Heart left ventricle (tissue), 16 donors: ENCODE measurements at places on chromosomes 4 and X. TPM values are rescaled to one million over a fixed set of nuclear protein-coding genes. Genes with fewer than 3 reads are reported as not detected.
A peak's percentile ranks its signal among the peaks of the same experiment; 100 is the strongest.

DNA sequence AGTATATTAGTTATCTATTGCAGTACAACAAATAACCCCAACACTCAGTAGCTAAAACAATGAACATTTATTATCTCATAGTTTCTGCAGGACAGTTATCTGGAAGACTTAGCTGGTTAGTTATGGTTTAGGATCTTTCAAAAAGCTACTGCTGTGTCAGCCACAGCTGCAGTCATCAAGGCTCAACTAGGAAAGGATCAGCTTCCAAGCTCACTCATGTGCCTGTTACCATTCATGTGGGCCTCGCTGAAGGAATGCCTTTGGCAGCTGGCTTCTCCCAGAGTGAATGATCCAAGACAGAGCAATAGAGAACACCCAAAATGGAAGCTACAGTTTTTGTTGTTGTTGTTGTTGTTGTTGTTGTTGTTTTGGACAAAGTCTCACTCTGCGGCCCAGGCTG is 13.5 kb upstream of the PRSS48 start:
- DNase-seq, result no peak
- no peaks in the 10 kb centered on the region for H3K27me3 ChIP-seq
- no peaks in the 10 kb centered on the region for H3K36me3 ChIP-seq
- no peak overlapping the region for H3K4me3 ChIP-seq
- H3K27ac ChIP-seq, result no peak overlapping the region
- H3K4me1 ChIP-seq, result peaks cover 18% of the 10 kb centered on the region

GRCh38 chr4:108619372-108620100 is 840 bp upstream of the RPL34 start:
- no peak for DNase-seq
- peak overlapping the region; percentile 68 for H3K4me3 ChIP-seq
- peak overlapping the region; percentile 54 for H3K27ac ChIP-seq
- H3K4me1 ChIP-seq, result peaks cover 30% of the 10 kb centered on the region
- H3K36me3 ChIP-seq, result peaks cover 24% of the 10 kb centered on the region

DNA sequence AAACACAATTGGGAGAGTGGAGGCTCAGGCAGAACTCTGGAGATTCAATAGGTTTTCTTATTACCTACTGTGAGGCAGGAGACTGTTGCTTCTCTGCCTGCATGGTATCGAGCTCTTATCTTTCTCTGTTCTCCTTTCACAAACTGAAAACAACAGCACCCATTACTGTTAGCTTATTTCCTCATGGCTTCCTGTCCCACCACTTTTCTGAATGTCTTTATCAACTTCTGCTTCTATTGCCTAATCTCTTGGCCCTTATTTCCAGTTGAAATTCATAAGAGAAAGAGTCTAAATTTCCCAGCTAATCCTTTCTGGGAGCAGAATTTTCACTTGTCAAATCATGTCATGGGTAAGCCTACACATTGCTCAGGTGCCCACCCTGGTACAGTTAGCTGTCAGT is 46.8 kb upstream of the NDST3 start:
- no peak overlapping the region for H3K27ac ChIP-seq
- H3K4me1 ChIP-seq, result no peaks in the 10 kb centered on the region
- no peak overlapping the region for H3K4me3 ChIP-seq
- H3K27me3 ChIP-seq, result no peaks in the 10 kb centered on the region
- no peak for DNase-seq

GRCh38 chr4:128350449-128351045 is 62.9 kb upstream of the PGRMC2 start:
- H3K27me3 ChIP-seq, result no peaks in the 10 kb centered on the region
- no peak for DNase-seq
- no peaks in the 10 kb centered on the region for H3K36me3 ChIP-seq
- H3K4me1 ChIP-seq, result no peaks in the 10 kb centered on the region
- H3K27ac ChIP-seq, result no peak overlapping the region
- no peak overlapping the region for H3K4me3 ChIP-seq

GRCh38 chr4:16603178-16603577 is 295.3 kb downstream of the LDB2 start:
- DNase-seq, result no peak
- no peak overlapping the region for H3K4me3 ChIP-seq
- no peaks in the 10 kb centered on the region for H3K4me1 ChIP-seq
- H3K27ac ChIP-seq, result no peak overlapping the region

- no peak overlapping the region for H3K4me3 ChIP-seq
- H3K27me3 ChIP-seq, result no peaks in the 10 kb centered on the region
- no peak for DNase-seq
These were observed 8.4 kb downstream of the TDO2 start for GRCh38 chr4:155911905-155912304.

DNA sequence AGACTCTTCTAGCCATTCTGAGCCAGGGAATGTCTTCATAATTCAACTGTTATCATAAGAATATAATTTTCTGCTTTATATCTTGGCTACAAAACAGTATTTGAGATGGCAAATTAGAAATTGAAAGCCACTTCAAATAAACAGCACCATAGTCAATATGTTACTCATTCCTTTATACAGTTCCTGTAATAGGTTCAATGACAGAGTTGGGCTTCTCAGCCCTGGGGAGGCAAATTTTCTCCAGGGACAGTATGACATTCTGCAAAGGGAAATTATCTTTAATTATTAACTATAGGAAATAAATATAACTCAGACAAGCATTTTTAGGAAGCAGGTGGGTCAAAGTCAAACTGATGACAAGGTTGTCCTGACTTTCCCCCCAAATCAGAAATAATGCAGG is 71.9 kb upstream of the RPS6KA6 start:
- H3K4me3 ChIP-seq, result no peak overlapping the region
- H3K36me3 ChIP-seq, result no peaks in the 10 kb centered on the region
- no peak for DNase-seq
- no peaks in the 10 kb centered on the region for H3K27me3 ChIP-seq

DNA sequence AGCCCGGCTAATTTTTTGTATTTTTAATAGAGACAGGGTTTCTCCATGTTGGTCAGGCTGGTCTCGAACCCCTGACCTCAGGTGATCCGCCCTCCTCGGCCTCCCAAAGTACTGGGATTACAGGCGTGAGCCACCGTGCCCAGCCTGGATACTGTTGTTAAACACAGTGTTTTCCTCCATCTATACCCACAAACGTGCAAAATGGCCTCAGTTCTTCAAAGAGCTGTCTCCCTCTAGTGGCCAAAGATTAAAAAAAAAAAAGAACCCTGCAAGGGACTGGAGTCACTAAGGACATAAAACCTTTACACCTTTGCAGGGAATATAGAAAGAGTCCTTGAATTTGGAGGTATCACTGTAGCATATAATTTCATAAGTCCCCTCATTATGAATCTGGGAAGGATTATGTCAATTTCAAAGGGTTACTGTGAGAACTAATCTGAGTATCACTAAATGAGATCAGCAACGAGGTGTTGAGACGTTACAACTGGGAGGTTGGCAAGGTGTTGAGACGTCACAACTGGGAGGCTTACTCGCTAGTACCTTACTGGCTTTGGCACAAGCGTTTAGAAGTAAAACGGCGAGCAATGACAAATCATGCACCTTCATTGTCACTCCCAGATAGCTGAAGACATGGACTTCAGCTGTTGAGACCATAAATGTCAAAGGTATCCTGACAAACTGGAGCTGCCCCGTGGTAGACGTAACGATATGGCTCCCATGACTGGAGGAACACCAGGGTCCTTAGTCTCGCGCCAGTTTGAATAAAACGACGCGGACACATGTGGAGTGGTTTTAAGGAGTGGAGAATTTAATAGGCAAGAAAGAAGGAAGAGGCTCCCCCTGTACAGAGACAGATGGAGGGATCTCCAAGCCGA is 33.4 kb upstream of the ENPP6 start:
- peaks cover 8% of the 10 kb centered on the region for H3K4me1 ChIP-seq
- no peaks in the 10 kb centered on the region for H3K27me3 ChIP-seq
- DNase-seq, result no peak
- H3K27ac ChIP-seq, result no peak overlapping the region
- H3K36me3 ChIP-seq, result no peaks in the 10 kb centered on the region

DNA sequence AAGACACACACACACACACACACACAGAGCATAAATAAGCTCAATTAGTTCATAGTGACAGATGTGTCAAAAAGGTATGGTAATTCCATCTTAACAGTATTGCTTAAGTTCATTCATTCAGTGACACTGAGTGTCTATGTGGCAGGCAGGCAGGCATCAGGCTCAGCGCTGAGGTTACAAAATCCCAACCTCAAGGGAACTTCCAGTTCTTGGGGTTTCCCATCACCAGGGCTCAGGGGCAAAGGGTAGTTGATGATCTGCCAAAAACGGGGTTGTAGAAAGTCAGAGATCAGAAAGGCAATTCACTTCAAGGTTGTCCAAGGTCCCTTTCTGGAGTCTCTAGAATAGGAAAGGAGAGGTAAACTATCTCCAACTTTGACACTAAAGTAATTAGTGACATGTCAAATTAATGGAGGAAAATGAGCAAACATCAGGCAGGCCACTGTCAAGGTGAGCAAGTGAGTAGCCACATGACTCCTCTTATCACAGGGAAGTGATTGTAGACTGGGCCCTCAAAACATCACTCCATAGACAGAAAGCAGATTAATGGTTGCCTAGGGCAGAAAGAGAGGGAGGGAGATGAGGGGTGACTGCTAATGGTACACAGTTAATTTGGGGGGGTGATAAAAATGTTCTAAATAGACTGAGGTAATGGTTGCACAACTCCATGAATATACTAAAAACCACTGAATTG is 41.8 kb downstream of the GPC4 start:
- H3K27ac ChIP-seq, result no peak overlapping the region
- no peaks in the 10 kb centered on the region for H3K36me3 ChIP-seq
- no peak overlapping the region for H3K4me3 ChIP-seq

DNA sequence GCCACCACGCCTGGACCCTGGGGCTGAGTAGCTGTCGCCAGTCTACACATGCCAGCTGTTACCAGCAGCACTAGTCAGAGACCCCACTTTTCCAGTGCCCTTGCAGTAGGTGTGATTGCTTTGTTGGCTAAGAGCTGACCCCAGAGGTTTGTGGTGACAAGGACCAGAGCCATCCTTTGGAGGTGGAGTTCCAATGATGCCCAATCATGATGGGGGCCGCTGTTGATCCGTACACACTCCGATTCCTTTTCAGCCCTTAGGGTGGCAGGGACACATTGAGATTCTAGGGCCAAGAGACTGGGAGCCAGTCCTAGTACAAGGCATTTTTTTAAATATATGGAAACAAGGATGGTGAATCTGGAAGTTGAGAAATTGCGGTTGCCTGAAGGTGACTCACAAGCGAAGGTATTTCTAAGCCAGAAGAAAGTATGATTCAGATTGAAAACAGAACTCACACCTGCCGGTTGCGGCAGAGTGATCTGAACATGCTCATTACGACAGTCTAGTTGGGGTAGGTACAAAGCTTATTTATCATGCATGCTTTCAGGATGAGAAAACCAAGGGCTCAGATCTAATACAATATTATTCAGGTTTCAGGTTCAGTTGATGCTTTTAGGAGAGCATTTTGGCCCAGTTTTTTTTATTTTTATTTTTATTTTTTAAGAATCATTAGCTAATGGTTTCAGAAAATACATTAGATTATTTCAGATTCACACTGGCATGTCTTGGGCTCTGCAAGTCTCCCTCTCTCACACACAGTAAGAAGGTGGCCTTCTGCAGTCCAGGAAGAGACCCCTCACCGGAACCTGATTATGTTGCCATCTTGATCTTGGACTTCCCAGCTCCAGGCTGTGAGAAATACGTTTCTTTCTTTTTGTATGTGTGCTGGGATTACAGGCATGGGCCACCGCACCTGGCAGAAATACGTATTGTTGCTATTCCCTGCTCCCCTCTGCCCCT is 43.4 kb downstream of the SHROOM2 start:
- H3K4me1 ChIP-seq, result no peaks in the 10 kb centered on the region
- H3K27ac ChIP-seq, result no peak overlapping the region
- H3K4me3 ChIP-seq, result no peak overlapping the region
- no peaks in the 10 kb centered on the region for H3K27me3 ChIP-seq
- DNase-seq, result no peak

DNA sequence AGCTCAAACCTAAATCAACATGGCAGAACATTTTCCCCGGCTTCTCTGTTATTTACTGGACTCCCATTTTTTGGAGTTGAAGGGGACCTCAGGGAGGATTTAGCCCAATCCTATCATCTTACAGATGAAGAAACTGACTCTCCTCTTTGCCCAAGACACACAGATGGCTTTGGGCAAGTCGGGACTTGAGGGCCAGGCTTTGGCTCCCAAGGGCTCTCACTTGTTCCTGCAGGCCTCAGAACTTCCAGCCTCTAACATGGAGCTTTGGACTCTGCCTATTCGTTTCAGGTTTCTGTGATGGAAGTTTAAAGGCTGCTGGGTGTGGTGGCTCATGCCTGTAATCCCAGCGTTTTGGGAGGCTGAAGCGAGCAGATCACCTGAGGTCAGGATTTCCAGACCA is 59.5 kb downstream of the RHOH start:
- no peaks in the 10 kb centered on the region for H3K4me1 ChIP-seq
- no peak overlapping the region for H3K4me3 ChIP-seq
- no peak for DNase-seq

DNA sequence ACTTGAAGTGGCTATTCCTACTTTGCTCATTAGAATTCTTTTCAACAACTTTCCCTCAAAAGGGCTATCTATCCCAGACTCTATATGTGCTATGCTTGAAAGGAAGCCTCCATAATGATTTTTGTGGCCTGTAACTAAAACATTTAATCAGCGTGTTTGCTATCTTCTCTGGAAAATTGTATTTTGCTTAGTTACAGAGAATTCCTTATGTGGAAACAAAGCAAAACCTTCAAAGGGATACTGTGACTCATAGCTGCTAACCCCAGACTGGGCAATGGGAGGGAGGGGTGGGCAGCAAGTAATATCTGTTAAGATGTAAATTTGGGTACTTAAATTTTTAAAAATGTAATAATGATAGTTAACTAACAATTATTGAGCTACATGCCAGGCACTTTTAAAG is 3.7 kb downstream of the SLC25A14 start:
- H3K27ac ChIP-seq, result no peak overlapping the region
- no peaks in the 10 kb centered on the region for H3K27me3 ChIP-seq
- no peak for DNase-seq
- no peak overlapping the region for H3K4me3 ChIP-seq

GRCh38 chrX:149495573-149496071 is 9.5 kb downstream of the IDS start:
- no peak overlapping the region for H3K4me3 ChIP-seq
- peaks cover 85% of the 10 kb centered on the region for H3K36me3 ChIP-seq
- DNase-seq, result no peak
- no peak overlapping the region for H3K27ac ChIP-seq
- no peaks in the 10 kb centered on the region for H3K27me3 ChIP-seq

- H3K36me3 ChIP-seq, result no peaks in the 10 kb centered on the region
- no peaks in the 10 kb centered on the region for H3K27me3 ChIP-seq
- no peak overlapping the region for H3K27ac ChIP-seq
- no peak for DNase-seq
- no peak overlapping the region for H3K4me3 ChIP-seq
These were observed 9.7 kb upstream of the IRAK1 start for GRCh38 chrX:154029439-154029838.

CCNB3 gene
- 0.39 TPM for total RNA-seq

RBMXL3 gene
- total RNA-seq, result not detected

ODAM gene
- total RNA-seq, result not detected

TMPRSS11E gene
- not detected for total RNA-seq

CLGN gene
- total RNA-seq, result 52.6 TPM

RNF150 gene
- 62.4 TPM for total RNA-seq

SPCS3 gene
- 121 TPM for total RNA-seq

MAGEE2 gene
- total RNA-seq, result not detected

PACRGL gene
- total RNA-seq, result 11.4 TPM

BEND2 gene
- total RNA-seq, result not detected

PPP1R3F gene
- total RNA-seq, result 25.9 TPM

TIGD4 gene
- total RNA-seq, result 0.16 TPM

GPR82 gene
- total RNA-seq, result 0.20 TPM

PAGE5 gene
- total RNA-seq, result not detected

PPA2 gene
- 178 TPM for total RNA-seq

SYTL4 gene
- 3.0 TPM for total RNA-seq

DDIT4L gene
- total RNA-seq, result 0.79 TPM
